ENCODE measurements at places on chromosomes 3 and 15. TPM values are rescaled to one million over a fixed set of nuclear protein-coding genes. Genes with fewer than 3 reads are reported as not detected.

DNA sequence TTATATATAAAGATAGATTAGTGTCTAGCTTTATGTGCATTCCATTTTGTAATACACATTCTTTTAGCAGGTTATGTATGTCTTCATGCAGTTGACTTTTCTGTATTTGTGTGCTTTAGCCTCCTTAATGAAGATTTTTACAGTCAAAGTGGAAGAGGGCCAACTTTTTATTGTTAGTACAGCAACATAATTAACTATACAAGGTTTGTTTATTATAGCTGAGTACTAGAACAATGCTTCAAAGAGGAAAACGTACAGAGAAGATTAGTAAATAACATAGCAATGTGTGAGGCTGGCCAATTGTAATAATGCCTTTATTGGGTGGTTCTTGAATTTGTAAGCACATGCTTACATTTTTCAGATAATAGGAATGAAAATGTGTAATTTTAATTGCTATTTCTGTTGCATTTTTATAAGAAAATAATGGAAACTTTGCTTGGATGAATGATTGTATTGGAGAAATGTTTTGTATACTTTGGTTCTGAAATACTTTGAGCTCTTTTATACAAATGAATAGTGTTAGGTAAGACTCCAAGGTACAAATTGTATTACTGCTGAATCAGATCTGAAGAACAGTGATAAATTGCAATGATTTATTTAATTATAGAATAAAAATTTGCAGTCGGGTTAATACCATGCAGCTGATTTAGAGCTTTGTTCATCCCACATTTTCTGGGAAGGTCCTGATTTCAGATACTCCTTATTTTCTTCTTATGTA is 41.4 kb downstream of the UBE2E2 start:
- DNase-seq: no peak

GRCh38 chr3:194301730-194302129 is 49.4 kb downstream of the CPN2 start:
- DNase-seq: no peak

- DNase-seq: peak; percentile 79
These were observed 48.1 kb upstream of the EPHB3 start for GRCh38 chr3:184513276-184514170.

DNA sequence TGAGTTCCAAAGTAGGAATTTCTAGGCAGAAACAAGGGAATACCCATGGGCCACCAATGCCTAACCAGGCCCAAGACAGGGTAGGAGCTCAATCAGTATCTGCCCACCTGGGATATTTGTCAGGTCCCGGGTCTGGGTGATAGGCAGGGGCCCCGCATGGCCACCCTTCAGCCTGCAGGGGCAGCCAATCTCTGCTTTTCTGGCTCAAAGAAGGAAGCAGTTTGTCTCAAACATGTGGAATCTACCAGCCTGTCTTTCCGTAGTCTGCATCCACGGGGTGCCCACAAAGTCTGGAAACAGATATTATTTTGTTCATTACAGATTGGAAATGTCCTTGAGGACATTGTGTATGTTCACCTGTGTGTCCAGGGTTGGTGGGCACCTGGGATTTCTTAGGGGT is 56.2 kb downstream of the CEMIP start:
- peak; percentile 23 for DNase-seq

GRCh38 chr3:61532739-61533500 is 28.5 kb upstream of the PTPRG start:
- no peak for DNase-seq

- no peak for DNase-seq
These were observed 56.1 kb upstream of the HERC1 start for GRCh38 chr15:63889831-63890230.

DNA sequence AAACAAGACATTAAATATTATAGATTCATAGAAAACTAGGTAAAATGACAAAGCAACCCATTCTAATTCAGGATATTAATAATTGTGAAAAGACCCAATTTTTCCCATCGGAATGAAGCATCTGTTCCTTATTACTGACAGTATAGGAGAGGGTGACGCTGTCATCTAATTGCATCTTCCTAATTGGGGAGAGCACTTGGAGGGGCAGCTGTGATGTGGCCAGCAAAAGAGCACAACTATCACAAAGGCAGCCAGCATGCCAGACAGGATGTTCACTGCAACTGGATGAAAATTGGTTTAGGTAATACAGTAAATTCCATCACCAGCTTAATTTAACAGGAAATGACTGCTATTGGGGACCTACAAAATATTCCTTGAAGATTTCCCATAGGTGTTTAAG is 21.9 kb upstream of the MINAR1 start:
- DNase-seq: no peak

ZNF385D gene
- 0.44 TPM for total RNA-seq

UMPS gene
- total RNA-seq: 50.0 TPM

- DNase-seq: no peak
These were observed 259.3 kb downstream of the MAGI1 start for GRCh38 chr3:65779390-65779789.

DNA sequence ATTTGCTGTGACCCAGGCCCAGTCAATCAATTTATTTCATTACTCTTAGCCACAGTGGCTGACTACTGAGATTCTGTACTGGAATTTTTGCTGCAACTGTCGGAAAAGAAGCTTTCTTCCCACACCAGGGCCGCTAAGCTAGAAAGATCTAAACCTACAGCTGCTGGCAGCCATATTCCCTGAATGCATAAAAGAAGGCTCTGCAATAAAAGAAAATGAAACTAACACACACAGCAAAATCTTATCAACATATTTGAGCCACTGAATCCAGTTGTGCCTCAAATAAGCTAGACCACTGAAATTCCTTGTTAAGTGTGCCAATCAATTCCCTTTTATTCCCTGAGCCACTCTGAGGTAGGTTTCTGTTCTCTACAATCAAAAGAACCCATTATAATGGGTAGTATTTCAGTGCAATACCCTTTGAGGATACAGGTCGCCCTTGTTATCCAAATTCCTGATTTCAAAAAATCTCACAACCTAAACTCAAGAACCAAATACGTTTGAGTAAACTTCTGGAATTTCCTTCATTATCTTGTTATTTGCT is 60.3 kb downstream of the MYO9A start:
- no peak for DNase-seq

- no peak for DNase-seq
These were observed 3.4 kb downstream of the TMCC1 start for GRCh38 chr3:129890125-129890524.

GRCh38 chr15:85582131-85583079 is 202.0 kb downstream of the AKAP13 start:
- peak; percentile 31 for DNase-seq

ADIPOQ gene
- total RNA-seq: not detected

DNA sequence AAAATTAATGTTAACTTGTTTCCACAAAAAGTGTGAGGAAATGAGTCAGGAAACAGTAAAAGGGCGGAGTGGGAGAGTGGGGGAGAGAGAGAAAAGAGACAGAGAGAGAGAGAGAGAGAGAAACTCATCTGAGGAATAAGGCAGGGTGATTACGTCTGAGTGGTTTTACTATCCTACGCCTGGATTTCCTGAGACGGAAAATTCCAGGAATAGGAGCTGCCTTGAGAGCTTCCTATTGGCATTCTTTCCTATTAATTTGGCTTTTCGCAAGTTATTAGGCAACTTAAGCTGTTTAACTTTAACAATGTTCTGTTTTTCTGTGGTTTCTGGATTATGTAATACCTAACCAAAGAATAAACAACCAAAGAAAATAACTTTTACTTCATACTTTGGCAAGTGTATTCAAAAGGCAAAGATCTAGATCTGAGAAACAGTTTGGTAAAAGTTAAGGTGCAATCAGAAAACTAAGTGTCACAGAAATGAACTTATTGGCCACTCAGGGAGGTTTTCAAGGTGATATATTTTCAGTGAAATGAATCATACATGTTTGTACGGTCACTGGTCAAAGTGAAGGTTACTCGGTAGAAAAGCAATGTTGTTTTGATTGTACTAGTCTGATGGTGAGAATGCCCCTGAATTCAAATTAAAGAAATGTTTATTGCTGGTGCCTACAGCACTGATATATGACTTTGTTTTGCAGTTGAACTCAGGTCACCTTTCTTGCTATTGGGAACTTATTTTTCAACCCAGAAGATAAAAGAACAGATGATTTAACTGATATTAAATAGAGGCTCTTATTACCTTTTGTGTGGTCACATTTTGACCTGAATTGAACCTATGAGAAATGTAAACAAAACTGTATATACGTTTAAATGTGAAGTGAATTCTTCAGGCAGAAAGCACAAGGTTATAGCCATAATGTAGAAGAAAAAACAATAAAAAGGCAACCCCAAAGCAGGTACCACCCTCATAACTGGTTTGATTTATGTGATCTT is 39.9 kb upstream of the TNFSF10 start:
- DNase-seq: peak; percentile 57

GRCh38 chr3:20040548-20041196 is 426 bp downstream of the KAT2B start:
- peak; percentile 72 for DNase-seq

DNA sequence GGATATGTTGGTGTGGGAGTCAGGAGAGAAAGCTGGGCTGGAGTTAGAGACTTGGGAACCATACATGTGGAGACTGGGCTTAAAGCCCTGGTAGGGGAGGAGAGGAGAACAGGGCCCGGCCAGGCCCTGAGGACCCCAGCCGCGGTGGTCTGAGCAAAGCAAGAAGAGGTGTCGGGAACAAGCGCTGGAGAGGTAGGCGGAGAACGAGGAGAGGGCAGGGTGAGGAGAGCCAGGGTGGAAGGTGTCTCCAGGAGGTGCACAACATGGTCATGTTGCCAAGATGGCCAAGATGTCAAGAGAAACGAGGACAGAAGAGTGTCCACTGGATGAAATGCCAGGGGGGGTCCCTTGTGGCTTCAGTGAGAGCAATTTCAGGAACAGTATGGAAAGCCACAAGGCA is 5.5 kb downstream of the CHAC1 start:
- no peak for DNase-seq

GXYLT2 gene
- 0.89 TPM for total RNA-seq

- DNase-seq: peak; percentile 50
These were observed 30.9 kb downstream of the MGLL start for GRCh38 chr3:127791221-127791913.

- no peak for DNase-seq
These were observed 600.9 kb upstream of the ROBO2 start for GRCh38 chr3:76438971-76439370.

- DNase-seq: no peak
These were observed 91.1 kb upstream of the PLXNA1 start for GRCh38 chr3:126891791-126892190.

- peak; percentile 29 for DNase-seq
These were observed 55.9 kb upstream of the C3orf80 start for GRCh38 chr3:160169139-160169976.

DNA sequence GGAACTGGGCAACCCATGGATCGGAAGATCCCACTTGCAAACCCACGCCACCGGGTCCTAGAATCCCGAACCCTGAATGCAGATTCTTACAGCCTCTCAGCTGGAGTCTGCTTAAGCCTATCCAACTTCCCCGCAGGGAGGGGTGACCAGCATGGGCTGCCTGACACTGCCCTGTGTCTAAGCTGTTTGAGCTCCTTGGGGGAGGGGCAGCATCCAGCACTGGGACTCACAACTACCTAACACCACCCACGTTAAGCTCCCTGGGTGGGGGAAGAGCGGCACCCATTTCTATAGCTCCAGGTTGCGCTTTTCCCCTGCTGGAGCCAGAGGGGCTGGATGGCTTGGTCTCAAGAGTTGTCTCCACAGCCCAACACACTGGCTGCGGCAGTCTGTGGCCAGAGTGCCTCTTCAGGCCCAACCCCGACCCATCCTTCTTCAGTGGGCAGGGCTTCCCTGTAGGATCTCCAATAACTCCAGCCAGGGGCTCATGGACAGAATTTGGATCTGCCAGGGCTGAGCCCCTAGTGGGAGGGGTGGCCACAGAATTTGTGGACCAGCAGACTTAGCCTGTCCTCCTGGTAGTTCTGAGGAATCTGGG is 649.2 kb downstream of the TUSC7 start:
- DNase-seq: no peak

GRCh38 chr15:37900326-37901221 is 33.9 kb upstream of the TMCO5A start:
- peak; percentile 43 for DNase-seq

- no peak for DNase-seq
These were observed 8.3 kb downstream of the EXOSC7 start for GRCh38 chr3:44984335-44984734.

ZNF660 gene
- total RNA-seq: not detected

- peak; percentile 45 for DNase-seq
These were observed 42.2 kb downstream of the CLDN18 start for GRCh38 chr3:138051947-138052802.

GRCh38 chr15:60713119-60714084 is 234.5 kb upstream of the ICE2 start:
- no peak for DNase-seq
